Upper lobe of left lung (tissue), 6 donors: ENCODE measurements at places on chromosomes 11 and 22. TPM values are rescaled to one million over a fixed set of nuclear protein-coding genes. Genes with fewer than 3 reads are reported as not detected.

The VPREB1 gene
- total RNA-seq, result not detected

The C11orf91 gene
- total RNA-seq, result 1.3 TPM

The BLID gene
- not detected for total RNA-seq

The MYO7A gene
- total RNA-seq, result 2.4 TPM

The MLC1 gene
- 1.2 TPM for total RNA-seq

The CSF2RB gene
- total RNA-seq, result 43.0 TPM

The OR52I1 gene
- not detected for total RNA-seq

- H3K36me3 ChIP-seq, result peaks cover 82% of the 10 kb centered on the region
- no peak overlapping the region for H3K27ac ChIP-seq
- H3K4me3 ChIP-seq, result no peak overlapping the region
- no peaks in the 10 kb centered on the region for H3K4me1 ChIP-seq
- no peaks in the 10 kb centered on the region for H3K27me3 ChIP-seq
These were observed 10.6 kb downstream of the STT3A start for GRCh38 chr11:125603207-125603606.

- no peaks in the 10 kb centered on the region for H3K27me3 ChIP-seq
- H3K4me1 ChIP-seq, result peaks cover 3% of the 10 kb centered on the region
- H3K27ac ChIP-seq, result no peak overlapping the region
- no peak for DNase-seq
- H3K4me3 ChIP-seq, result no peak overlapping the region
These were observed 36.5 kb downstream of the TSPAN18 start for GRCh38 chr11:44763121-44763820.

GRCh38 chr11:6240139-6240538 is 1.2 kb downstream of the CNGA4 start:
- H3K4me1 ChIP-seq, result peaks cover 8% of the 10 kb centered on the region
- H3K36me3 ChIP-seq, result no peaks in the 10 kb centered on the region
- no peak overlapping the region for H3K4me3 ChIP-seq
- H3K27ac ChIP-seq, result no peak overlapping the region
- H3K27me3 ChIP-seq, result no peaks in the 10 kb centered on the region
- DNase-seq, result no peak

GRCh38 chr11:996681-997080 is 39.8 kb downstream of the MUC6 start:
- no peaks in the 10 kb centered on the region for H3K4me1 ChIP-seq
- H3K27ac ChIP-seq, result no peak overlapping the region

- no peaks in the 10 kb centered on the region for H3K36me3 ChIP-seq
- no peak for DNase-seq
- no peaks in the 10 kb centered on the region for H3K4me1 ChIP-seq
- no peak overlapping the region for H3K4me3 ChIP-seq
- H3K27me3 ChIP-seq, result no peaks in the 10 kb centered on the region
These were observed 501.7 kb downstream of the INSC start for GRCh38 chr11:15616130-15617105.

DNA sequence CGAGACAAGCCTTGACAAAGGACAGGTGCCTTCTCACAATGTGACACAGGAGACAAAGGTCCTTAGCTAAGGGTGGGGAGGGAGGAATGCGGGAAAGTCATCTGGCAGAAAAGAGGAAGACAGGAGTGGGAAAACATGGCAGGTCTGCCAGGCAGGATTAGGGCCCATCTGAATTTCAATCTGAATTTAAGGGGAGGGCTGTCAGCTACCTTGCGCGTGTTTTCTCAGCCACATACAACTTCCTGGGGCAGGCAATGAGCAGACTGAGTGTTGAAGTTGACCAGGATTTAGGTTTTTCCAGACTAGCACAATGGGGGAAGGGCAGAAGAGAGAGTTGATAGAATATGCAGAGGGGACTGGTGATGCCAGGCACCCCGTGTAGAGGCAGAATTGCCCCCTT is 66.7 kb upstream of the LARGE1 start:
- no peak overlapping the region for H3K27ac ChIP-seq
- H3K4me3 ChIP-seq, result no peak overlapping the region
- no peaks in the 10 kb centered on the region for H3K4me1 ChIP-seq
- H3K27me3 ChIP-seq, result no peaks in the 10 kb centered on the region
- no peaks in the 10 kb centered on the region for H3K36me3 ChIP-seq
- DNase-seq, result no peak

- no peaks in the 10 kb centered on the region for H3K36me3 ChIP-seq
- no peaks in the 10 kb centered on the region for H3K4me1 ChIP-seq
- no peak overlapping the region for H3K4me3 ChIP-seq
- no peak for DNase-seq
- no peak overlapping the region for H3K27ac ChIP-seq
These were observed 187.4 kb upstream of the NAV2 start for GRCh38 chr11:19525276-19525675.

GRCh38 chr22:45888221-45889092 is 88.5 kb downstream of the WNT7B start:
- H3K4me3 ChIP-seq, result no peak overlapping the region
- H3K27ac ChIP-seq, result no peak overlapping the region
- DNase-seq, result no peak
- H3K4me1 ChIP-seq, result peaks cover 4% of the 10 kb centered on the region

DNA sequence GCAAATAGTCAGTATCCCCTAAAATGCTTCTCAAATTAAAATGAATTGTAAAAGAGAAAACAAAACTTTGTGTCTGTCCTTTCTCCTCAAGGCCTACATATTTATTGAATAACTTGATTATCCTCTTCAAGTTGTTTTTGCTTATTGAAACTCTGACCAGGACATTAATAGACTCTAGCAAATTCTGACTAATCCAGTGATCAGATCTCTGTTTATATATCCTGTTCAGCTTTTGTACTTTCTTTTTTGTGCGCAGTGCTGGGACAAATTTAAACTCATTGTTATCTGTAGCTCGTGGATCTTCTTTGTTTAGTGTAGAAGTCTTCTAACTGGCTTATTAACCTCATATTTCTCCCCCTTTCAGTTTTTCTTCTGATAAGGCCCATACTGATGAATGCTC is 139.9 kb upstream of the SORL1-AS1 start:
- H3K4me1 ChIP-seq, result peaks cover 10% of the 10 kb centered on the region
- H3K4me3 ChIP-seq, result no peak overlapping the region
- peaks cover 12% of the 10 kb centered on the region for H3K36me3 ChIP-seq

DNA sequence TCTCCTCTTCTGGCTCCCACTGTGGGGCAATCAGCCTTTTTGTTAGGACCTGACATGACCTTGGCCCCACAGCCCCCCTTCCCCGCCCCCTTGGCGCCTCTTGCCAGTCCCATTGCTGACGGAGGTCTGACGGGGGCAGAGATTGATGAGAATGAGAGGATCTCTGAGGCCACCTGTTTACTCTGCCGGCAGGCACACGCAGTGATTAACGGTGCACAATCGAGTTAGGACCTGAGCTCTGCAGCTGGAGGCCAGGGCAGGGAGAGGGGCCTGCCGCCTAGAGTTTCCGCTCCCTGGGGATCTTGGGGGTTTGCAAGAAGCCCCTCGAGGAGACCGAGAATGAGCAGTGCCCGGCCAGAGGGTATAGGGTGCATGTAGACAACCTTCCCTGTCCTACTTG is 6.8 kb upstream of the CHRM1 start:
- H3K4me1 ChIP-seq, result peaks cover 30% of the 10 kb centered on the region
- H3K27ac ChIP-seq, result no peak overlapping the region
- DNase-seq, result peak; percentile 34
- H3K27me3 ChIP-seq, result peaks cover 44% of the 10 kb centered on the region
